ENCODE measurements at places on chromosomes 4 and X.

DNA sequence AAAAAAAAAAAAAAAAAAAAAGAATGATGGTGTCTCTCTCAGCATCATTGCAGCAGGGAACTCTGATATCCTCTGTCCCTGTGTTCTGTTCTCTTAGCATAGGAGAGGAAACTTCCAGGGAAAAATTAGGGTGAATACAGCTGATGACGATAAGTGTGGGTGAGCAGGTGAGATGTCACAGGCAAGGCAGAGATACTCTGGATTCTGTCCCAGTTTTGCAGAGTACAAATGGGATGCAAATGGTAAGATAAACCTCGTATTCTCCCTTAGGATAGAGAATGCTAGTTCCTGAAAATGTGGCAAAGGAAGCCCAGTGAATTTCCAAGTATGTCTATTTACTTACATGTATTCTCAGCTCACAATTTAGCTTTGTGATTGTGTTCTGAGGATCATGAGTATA, 671.6 kb upstream of the BOD1L1 start:
- DNase-seq = no peak

DNA sequence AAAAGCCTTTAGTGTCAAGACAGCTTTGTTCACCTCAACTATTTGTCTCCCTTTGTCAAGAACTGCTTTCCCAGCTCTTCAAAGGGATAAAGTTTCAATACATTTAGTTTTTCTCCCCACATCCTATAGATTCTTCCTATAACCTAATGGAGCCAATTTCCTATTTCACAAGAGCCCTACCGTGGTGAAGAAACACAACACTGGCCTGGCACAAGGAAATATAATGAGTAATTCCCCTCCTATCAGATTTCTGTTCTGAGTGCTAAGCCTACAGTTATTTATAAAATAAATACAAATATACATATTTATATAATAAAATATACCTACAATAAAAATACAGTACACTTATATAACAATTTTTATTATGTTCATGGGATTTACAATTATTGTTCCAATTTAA, 89.9 kb downstream of the SHISA3 start:
- DNase-seq = no peak

GRCh38 chr4:133775881-133776280, 425.7 kb downstream of the PABPC4L start:
- no peak for DNase-seq

GRCh38 chr4:110904435-110905065, 281.7 kb upstream of the PITX2 start:
- DNase-seq = no peak

GRCh38 chr4:99848591-99849001, 32.0 kb downstream of the DAPP1 start:
- DNase-seq = no peak

DNA sequence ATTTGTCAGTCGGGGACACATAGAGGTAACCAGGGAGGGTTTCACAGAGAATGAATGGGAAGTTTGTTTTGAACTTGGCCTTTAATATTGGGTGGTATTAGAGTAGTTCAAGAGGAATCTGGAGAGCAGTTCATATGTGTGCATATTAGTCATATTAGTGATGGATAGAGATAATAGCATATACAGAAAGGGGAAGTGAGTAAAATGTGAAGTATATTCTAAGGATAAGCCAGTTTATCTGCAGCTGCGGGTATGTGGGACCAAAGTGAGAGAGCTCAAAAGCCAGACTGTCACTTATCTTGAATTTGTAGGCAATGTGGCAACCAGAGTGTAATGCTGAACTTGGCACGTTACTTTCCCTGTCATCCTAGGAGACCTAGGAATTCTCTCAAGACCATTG, 169.9 kb downstream of the AFF2 start:
- DNase-seq = no peak

- DNase-seq = no peak
These were observed 29.0 kb downstream of the RNF4 start for GRCh38 chr4:2497931-2498330.

- DNase-seq = no peak
These were observed 255.8 kb downstream of the SOX3 start for GRCh38 chrX:140249088-140249487.

DNA sequence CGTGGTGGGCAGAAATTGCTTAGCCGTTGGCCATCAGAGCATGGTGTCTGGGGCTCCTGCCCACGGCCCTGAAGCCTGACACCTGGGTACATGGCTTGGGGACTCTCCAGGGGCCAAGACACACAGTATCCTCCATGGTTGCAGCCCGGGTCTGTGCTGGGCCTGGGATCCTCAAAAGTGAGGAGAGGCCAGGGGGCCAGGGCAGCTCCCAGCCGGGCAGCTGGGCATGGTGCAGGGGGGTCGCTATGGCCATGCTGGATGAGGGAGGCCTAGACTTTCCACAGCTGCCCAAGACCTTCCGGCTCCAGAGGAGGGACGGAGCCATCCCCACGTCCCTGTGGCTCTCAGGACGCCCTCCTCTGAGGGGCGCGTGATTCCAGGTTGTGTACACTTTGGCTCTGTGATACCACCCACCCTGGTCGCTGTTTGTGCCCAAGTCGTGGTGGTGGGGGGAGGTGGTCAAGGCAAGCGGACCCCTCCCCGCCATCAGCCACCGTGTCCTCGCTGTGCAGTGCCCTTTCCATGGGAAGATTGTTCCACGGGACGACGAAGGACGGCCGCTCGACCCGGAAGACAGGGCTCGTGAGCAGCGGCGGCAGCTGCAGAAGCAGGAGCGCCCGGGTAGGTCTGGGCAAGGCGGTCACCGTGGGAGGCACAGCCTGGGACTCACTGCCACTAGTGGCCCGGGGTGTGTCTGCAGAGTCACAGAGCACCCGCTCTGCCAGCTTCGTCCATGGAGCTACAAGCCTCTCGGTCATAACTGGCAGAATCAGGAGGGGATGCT, 25.7 kb downstream of the NKX1-1 start:
- DNase-seq = no peak

DNA sequence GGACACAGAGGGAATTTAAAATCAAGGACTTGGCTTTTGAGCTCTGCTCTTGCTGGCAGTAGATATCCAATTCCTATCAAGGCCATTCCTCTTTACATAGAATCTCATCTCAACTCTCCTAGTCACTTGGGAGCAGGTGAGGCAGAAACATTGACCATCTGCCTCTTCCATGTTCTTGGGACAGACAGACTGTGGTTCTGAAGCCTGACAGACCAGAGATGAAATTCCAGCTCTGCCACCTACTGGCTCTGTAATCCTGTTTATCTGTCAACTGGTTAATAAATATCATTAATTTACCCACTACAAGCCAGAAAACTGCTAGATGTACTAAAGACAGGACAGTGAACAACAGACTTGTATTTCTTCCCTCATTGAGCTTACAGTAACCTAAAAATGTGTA, 300.8 kb downstream of the ADGRL3 start:
- DNase-seq = no peak

DNA sequence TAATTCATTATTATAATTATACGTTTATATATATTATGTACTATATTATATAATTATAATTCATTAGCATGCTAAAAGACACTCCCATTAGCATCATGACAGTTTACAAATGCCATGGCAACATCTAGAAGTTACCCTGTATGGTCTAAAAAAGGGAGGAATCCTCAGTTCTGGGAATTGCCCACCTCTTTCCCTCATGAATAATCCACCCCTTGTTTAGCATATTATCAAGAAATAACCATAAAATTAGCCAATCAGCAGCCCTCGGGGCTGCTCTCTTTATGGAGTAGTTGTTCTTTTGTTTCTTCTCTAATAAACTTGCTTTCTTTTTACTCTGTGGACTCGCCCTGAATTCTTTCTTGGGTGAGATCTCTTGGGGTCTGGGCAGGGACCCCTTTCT, 42.8 kb upstream of the SLC10A7 start:
- DNase-seq = no peak

GRCh38 chr4:139814323-139815015, 148.8 kb downstream of the MGST2 start:
- DNase-seq = peak; percentile 9

- no peak for DNase-seq
These were observed 1472.4 kb upstream of the ADGRL3 start for GRCh38 chr4:59727745-59728144.

DNA sequence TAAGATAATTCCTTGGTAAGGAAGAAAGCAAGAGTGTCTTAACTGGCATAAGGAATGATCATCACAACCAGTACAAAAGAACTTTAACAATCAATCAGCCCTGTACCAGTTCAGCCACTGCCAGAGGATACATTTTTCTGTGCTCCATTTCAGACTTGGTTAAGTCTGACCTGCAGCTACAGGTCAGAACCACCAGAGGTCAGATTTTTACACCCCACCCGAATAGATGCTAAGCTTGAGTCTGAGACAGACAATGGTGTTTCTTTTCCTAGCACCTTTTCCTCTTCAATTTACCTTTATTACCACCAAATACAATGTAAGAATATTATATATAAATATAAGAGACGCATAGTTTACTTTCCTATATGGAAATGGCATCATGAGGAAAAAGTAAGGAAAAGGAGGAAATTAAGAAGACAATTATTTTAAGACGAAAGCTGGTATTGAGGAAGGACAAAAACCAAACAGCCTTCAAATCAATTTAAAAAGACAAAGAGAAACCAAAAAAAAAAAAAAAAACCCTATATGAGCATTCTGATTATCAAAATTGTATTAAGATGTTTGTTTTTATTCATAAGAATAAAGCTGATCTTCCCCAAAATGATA, 215.3 kb upstream of the TTC29 start:
- DNase-seq = peak; percentile 19

- DNase-seq = no peak
These were observed 25.7 kb downstream of the SEL1L3 start for GRCh38 chr4:25837107-25837506.

- no peak for DNase-seq
These were observed 45.5 kb downstream of the CLNK start for GRCh38 chr4:10639100-10639499.

GRCh38 chrX:117327373-117327772, 789.2 kb downstream of the KLHL13 start:
- DNase-seq = no peak

DNA sequence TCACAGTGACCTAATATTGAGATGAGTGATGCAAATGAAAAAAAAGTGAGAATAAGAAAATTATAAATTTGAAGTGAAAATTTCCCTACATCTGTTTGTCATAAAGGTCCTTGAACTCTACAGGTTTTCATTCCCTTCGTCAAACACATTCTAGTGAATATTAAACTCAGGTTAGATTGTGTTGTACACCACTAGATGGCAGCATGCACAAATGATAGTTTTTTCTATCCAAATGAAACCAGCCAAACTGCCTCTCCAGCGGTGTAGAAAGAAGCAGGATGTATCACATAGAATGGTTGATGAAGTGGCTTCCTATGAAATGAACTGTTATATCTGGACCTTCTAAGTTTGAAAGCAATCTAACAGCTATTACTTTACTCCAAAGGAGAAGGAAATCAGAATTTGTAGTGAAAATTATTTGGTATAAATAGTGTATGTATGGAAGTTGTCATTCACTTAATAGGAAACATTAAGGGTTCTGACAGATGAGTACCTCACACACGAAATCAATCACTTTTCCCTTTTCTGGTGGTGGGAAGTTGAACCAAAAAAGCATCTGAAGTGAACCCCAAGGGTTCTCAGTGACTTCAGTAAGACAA, 382.7 kb downstream of the UNC5C start:
- DNase-seq = peak; percentile 84

DNA sequence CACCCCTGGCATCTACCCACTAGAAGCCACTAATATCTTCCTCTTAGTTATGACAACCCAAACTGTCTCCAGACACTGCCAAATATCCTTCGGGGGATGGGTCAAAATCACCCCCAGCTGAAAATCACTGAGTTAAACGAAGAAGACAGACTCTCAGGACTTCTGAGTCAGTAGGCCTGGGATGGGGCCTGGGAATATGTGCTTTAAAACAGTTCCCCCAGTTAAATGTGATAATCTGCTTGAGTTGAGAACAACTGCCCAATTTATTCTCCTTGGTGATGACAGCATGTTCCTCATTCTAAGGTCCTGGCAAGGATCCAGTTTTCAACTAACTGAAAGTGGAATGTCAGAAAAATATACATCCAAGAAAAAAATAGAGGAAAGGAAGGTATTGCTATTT, 52.4 kb downstream of the CBLL2 start:
- no peak for DNase-seq

- DNase-seq = no peak
These were observed 10.2 kb upstream of the MSANTD1 start for GRCh38 chr4:3238721-3239120.

DNA sequence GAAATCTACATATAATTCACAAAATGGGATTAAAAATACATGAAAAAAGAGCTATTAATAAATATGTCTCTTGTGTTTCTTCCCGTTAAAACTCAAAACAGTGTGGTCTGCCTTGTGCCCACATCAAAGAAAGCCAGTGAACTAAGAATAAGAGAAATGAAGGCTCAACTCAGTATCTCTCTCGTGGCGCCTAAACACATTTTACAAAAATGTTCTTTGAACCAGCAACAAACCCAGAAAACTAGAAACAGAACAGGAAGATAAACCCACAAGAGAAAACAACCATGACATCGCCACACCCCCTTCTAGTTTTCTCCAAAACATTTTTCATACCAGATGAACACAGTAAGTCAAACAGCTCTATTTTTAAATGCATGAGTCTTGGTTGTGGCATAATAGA, 130.1 kb downstream of the DCHS2 start:
- DNase-seq = no peak

GRCh38 chrX:41435708-41436107, 11.4 kb upstream of the NYX start:
- DNase-seq = no peak

- DNase-seq = no peak
These were observed 434.6 kb downstream of the PCDH11X start for GRCh38 chrX:92213786-92214185.

DNA sequence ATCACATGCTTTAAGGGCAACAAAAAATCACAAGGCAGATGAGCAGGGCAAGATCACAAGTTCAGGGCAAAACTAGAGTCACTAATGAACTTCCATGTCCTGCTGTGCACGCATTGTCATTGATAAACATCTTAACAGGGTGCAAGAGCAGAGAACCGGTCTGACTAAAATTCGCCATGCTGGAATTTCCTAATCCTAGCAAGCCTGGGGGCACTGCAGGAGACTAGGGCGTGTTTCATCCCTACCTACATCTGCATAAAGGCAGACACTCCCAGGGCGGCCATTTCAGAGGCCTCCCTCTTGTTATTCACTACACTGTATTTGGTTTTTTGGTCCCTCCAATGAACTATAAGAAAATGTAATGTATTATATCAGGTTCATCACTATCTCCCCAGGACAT, 203.6 kb downstream of the ARHGEF9 start:
- no peak for DNase-seq

- no peak for DNase-seq
These were observed 43.9 kb downstream of the LUZP4 start for GRCh38 chrX:115333446-115333845.

DNA sequence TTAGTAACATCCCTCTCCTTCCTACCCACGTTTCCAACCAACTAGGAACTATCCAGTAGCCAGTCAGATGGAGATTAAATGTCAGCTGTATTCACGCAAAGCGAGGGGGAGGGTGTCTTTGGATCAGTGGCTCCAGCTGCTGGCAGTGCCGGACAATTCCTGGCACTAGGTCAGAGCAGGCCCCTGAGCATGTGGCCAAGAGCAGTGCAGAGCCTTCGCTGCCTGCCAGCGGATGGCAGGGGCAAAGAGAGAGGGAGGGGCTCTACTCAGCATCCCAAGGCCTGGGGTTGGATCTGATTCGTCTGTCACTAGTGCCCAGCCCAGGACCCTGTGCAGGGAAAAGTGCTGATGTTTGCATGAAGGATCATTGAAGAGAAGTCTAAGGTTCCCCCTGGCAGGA, 28.7 kb upstream of the JAKMIP1 start:
- DNase-seq = no peak

- DNase-seq = no peak
These were observed 41.9 kb downstream of the ADAMTS3 start for GRCh38 chr4:72527038-72527646.

- no peak for DNase-seq
These were observed 34.8 kb upstream of the DCK start for GRCh38 chr4:70958681-70959080.
